Heart right ventricle (tissue), 16 donors: ENCODE measurements at places on chromosomes 1 and 21. TPM values are rescaled to one million over a fixed set of nuclear protein-coding genes. Genes with fewer than 3 reads are reported as not detected.
A peak's percentile ranks its signal among the peaks of the same experiment; 100 is the strongest.

DNA sequence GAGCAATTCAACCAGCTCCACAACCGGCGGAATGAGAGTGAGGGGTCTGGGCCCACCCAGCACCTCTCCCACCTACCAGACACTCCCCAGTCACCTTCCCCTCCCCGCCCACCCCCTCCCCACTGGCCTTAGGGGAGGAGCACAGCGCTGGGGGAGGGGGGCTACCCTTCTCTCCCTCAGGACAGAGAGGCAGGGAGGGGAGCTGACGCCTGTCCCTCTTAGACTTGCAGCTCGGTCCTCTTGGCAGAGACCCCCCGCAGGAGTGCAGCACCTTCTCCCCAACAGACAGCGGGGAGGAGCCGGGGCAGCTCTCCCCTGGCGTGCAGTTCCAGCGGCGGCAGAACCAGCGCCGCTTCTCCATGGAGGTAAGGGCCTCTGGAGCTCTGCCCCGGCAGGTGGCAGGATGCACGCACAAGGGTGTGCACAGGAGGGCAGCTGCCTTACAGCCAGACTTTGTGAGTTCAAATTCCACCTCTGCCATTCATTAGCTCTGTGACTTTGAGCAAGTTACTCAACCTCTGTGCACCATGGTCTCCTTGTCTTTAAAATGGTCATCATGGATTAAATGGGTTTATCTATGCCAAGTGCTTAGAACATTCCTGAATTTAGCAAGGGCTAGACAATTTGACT is 18.9 kb downstream of the CDK18 start:
- no peak for DNase-seq

DNA sequence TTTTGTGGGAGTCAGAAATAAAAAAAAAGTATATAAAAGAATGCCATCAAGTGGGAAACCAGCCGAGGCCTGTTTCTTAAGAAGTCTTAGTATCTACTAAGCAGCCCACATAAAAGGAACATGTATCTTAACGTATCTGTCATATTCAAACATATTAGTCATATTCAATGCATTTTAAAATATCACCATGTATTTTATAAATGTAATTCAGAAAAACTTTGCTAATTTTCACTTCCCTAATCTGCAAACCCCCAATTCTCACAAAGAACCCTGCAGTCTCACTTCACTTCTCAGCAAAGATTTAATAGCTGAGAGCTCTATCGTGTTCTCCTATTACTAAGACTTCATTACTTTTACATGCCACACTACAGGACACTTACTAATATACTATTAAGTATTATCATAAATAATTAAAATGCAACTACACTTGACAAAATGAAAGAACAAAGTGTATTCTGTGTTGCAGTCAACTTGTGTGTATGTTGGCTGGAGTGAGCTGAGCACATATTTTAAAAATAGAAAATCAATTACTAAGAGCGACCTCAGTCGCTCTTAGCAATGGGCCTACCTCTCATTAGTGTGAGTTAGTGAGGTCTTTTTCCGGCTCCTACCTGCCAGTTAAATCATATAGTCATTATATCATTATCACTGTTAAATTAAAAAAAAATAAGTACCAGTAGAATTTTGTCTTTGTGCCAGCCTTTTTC is 484.3 kb downstream of the LMO4 start:
- no peak for DNase-seq

- no peak for DNase-seq
These were observed 21.8 kb upstream of the CNIH3 start for GRCh38 chr1:224594360-224594759.

GRCh38 chr1:170503665-170504064 is 28.3 kb upstream of the GORAB start:
- DNase-seq = no peak

DNA sequence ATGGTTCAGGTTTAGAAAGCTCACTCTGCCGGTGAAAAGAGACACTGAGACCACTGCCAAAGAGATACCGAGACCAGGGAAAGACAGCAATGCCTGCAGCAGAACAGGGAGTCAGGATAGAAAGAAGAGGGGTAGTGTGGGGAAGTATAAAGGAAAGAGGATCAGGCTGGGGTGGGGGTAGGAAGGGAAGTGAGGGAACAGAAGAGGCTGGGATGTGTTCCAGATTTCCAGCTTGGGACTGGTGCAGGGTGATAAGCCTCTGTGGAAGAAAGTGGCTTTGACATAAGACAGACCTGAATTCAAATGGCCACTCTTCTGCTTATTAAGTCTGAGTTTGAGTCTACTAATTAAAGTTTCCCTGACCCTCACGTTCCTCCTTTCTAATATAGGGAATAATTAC is 105.9 kb downstream of the PIK3R3 start:
- DNase-seq = no peak

The TNNI3K gene
- total RNA-seq = 98.3 TPM

DNA sequence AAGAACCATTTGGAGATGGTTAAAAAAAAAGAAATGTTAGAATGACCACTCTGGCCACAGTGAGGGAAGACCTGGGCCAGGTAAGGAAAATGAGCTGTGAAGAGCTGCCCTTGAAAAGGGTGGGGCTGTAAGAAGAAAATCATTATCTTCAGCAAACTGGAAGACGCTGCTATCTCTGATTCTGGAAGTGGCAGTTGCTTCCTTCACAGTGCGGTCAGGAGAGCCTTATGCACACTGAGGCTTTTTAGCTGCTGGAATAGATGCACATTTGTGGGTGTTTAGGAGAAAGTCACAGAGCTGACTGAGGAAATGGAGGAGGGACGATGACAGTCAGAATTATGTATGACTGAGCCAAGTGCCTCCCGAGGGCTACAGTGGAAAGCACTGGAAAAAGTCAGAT is 91.6 kb downstream of the TBX19 start:
- DNase-seq = no peak

DNA sequence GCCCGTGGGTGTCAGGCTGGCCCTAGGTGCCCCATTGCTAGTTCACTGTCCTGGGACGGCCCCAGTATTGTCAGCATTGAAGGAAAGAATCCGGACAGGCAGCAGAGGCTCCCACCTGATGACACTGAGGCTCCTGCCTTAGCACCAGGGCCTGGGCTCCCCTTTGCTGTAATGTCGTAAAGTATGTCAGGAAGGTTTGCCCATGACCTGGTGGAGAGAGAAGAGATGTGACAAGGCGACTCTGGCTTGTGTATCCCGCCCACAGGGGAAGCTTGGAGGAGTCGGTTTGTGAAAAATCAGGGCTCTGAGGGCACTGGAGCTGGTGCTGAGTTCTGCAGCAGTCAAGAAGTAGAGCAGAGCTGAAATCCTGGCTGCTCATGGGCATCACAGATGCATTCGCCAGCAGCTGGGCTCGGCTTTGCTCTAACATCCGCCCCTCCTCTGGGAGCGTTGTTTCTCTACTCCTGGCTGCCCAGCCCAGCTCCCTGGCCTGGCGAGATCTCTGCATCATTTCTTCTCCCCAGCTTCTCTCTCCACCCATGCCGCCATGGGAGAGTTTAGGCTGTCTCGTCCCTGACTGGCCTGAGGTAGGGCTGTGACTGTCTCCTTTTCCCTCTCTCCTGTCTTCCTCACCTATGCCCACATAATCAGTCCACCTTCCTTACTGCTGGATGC is 74.1 kb downstream of the ADARB1 start:
- DNase-seq = no peak

The NCMAP gene
- total RNA-seq = 0.36 TPM

DNA sequence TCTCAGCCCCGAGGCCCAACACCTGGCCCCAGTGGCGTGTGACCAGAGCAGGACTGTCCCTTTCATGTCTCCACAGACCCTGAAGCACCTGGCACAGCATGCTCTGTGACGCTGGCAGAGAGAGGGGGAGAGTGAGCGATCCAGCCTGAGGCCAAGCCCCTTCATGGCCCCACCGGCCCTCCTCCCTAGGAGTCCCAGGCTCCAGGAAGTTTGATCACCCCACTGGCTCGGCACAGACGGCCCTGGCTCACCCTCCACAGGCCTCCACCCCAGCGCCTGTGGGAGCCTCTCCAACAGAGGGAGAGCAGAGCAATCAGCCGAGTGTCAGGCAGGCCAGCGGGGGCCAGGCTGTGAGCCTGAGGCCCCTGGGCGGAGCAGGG is 11.0 kb downstream of the SH3BGRL3 start:
- DNase-seq = no peak

GRCh38 chr1:1680912-1681273 is 11.7 kb downstream of the SLC35E2B start:
- peak; percentile 3 for DNase-seq

DNA sequence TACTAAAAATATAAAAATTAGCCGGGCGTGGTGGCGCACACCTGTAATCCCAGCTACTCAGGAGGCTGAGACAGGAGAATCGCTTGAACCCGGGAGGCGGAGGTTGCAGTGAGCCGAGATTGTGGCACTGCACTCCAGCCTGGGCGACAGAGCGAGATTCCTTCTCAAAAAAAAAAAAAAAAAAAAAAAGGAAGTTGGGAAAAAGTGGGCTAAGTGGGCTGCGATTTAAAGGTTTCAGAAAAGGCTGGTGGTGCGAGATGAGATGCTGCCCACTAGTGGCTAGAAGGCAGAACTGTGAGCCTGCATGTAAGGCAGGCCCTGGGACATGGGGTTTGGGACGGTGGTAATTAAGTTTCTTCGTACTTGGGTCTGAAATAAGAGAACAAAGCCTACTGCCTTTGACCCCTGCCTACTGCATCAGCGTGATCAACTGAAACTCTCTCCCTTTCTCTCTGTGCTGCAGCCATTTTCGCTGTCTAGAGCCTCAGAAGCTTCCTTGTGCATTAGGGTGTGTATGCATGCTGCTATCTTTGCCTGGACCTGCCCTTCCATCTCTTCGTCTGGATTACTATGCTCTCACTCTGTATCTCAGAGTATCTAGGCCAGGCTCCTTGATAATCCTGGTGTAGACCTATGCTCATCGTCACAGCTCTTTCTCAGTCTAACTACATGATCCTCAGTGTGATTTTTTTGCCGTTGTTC is 12.4 kb downstream of the FMOD start:
- peak; percentile 62 for DNase-seq

DNA sequence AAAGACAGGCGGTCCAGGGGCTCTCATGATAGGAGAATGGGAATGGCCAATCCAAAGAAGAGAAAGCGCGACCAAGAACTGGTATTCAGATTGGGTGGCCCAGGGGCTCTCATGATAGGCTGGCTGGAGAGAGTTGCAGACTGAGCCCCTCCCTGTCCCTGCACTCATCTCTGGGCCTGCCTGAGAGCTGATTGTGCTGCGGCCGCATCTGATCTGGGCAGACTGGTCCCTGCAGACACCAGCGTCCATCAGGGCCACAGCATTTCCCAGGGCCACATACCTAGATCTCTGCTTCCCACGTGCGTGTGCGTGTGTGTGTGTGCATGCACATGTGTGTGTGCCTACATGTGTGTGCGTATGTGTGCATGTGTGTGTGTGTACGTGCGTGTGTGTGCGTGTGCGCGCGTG is 30.4 kb upstream of the MAN1C1 start:
- no peak for DNase-seq

DNA sequence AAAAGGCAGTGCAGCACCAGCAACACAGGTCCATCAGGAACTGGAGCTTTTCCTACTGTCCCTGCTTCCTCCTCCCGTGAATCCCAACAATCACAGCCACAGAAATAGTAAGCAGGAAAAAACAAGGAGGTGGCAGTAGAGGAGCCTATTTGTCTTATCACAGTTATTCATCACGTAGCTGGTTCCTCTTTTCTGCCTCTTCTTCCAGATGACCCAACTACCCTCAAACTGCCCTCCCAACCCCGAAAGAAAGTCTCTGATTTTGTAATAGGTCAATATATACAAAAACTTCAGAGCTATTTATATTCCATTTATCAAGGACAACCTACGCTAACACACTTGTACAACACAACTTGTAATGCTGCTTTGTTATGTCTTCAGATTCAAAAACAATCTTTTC is 21.4 kb downstream of the GNB1 start:
- no peak for DNase-seq
